ENCODE measurements at places on chromosomes 4 and X.
A peak's percentile ranks its signal among the peaks of the same experiment; 100 is the strongest.

GRCh38 chr4:99664716-99665115 is 7.1 kb upstream of the C4orf54 start:
- DNase-seq, result no peak

GRCh38 chrX:45505214-45505613 is 304.5 kb upstream of the DIPK2B start:
- DNase-seq, result no peak

DNA sequence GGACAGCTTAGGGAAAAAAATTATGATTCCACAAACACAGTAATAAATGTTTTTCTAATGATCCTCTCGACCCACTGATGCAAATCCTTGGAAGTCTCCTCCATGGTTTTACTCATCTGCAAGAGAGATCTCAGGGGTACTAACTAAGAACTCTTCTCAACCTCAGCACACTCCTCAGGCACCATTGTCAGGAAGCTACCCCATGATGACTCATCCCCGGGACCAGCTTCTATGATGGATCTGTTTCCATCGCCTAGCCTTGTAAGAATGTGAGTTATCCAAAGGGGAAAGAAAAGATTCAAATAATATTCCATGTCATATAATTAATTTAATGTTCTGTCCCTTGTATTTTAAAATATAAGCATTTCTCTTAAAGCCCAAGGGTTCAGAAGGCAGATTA is 816.1 kb upstream of the IGFBP7 start:
- DNase-seq, result no peak

DNA sequence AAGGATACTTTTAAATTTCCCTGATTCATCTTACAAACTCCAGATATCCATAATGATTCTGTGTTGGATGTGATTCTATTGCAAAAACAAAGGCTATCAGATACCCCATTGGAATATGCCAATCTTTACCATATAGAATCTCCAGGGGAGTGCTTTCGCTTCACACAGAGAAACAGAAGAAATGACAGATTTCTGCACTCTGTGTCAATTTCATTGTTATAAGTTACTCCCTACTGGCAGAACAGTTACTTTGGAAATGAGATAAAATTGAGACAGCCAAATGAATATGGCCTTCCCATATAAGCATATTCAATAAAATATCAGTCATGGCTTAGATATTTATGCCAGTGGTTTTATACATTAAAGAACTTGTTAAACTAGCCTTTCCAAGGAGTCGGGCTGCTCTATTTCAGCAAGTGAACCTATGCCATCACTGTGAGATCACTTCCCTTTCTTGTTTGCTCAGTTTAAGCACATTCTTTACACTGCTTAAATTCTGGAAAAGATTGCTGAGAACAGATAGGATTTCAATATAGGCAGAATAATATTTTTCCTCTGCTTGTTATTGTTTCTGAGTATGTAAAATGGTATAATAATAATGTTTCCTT is 127.5 kb upstream of the ANXA10 start:
- no peak for DNase-seq

DNA sequence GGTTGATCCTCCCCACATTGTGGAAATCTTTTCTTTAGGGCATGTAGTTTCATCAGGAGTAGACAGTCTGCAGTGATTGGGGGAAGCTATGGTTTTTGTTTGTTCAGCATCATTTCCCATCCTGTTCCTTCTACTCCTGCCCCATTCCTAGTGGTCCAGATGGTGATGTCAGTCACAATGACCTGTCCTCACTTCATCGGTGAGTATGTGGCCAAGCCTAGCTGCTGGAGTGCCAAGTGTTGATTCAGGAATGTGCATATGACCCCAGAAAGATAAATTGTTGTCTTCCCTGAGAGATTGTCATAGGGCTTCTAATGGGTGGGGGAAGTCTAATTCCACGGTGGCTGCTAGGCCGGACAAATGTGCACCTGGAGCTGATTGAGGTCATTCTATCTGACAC is 130.6 kb upstream of the FAT1 start:
- no peak for DNase-seq

DNA sequence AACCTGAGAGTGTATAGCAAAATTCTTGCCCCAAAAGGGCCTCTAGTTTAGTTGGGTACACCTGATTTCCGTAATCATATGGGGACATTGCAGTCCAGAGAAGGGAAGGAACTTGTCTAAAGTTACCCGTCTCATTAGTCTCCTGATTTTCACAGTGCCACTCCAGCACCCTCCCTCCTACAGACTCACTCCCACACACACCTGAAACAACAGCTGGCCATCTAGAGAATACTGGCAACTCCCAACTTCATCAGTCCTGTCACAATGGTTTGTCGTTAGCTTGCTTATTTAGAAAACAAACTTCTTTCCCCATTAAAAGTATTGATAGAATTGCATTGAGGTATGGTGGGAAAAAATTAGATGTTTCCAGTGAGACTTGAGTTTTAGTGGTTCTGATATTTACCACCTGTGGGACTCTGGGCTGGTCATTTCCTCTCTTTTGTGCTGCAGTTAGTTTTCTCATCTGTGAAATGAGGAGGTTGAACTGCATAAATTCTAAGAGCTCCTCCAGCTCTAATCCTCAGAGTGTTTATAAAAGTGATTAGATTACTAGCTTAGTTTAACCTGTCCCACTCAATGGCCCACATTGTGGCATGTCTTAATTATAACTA is 1.7 kb downstream of the IL13RA1 start:
- no peak for DNase-seq

DNA sequence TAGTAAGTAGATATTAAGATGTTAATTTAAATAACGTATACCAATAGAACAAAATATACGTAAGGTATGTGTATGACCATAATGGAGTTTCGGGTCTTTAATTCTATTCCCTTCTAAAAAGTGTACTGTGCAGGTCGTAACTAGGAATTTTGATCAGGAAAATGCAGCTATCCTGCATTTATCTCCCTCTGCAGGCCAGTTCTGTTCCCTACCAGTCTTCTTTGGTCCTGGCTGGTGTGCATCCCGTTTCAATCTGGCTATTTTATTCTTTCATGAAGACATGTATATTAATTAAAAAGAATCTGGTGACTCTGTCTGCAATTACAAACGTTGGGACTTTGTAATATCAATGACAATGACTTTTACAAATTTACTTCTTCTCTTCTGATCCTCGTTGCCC is 534.1 kb upstream of the AADAT start:
- no peak for DNase-seq

GRCh38 chrX:21394792-21395191 is 20.6 kb downstream of the CNKSR2 start:
- no peak for DNase-seq

DNA sequence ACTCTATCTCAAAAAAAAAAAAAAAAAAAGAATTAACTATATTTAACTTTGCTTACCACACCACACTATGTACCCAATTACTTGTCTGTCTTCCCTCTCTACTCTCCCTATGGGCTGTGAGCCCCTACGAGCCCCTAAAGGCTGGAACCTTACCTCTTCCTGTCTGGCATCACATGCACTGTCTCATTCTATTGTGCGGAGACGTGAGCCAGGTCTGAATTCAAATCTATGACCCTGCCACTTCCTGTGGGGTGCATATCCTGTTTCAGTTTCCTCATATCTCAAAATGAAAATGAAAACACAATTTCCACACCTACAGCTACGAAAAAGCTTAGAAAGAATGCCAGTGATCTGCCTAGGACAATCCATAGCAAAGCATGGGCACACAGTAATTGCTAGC is 42.9 kb upstream of the HS3ST1 start:
- DNase-seq, result peak; percentile 28

- no peak for DNase-seq
Measured at GRCh38 chr4:87844452-87844851, 11.7 kb downstream of the MEPE start.

DNA sequence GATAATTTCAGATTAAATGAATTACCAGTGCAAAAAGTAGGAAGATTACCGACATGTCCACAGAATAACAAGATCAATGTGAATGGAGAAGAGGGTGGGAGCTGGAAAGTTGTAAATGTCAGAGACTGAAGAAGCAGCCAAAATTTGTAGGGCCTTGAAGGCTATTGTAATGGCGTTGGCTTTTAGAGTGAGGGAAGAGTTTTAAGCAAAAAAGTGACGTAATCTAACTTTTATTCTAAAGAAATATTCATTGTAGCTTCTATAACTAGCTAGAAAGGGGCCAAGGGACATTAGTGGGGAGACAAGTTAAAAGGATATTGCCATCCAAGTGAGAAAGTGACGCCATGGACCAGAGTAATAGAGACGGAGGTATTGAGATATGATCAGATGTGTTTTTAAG is 63.3 kb upstream of the PCDH7 start:
- no peak for DNase-seq

- DNase-seq, result no peak
Measured at GRCh38 chrX:42127563-42127962, 204.2 kb upstream of the CASK start.

- DNase-seq, result no peak
Measured at GRCh38 chr4:53009824-53010223, 147.7 kb downstream of the RASL11B start.

- no peak for DNase-seq
Measured at GRCh38 chr4:14072506-14072905, 445.0 kb upstream of the BOD1L1 start.

DNA sequence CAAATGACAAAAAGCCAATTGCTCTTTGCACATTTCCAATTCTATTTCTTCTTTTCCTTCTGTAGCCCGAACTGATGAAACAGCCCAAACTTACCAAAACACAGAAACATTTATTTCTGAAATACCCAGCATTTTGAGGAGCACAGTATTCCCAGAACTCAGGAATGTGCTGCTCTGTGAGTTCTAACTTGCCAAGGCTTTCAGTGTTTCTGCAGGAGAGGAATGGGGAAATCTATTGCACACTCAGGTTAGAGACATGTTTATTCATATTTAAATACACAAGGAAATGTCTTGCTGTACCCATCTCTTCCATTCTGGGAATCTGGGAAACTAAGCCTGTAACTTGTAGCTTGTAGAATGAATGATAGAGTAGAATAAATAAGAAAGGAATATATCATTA is 10.7 kb downstream of the TMPRSS11D start:
- DNase-seq, result no peak

DNA sequence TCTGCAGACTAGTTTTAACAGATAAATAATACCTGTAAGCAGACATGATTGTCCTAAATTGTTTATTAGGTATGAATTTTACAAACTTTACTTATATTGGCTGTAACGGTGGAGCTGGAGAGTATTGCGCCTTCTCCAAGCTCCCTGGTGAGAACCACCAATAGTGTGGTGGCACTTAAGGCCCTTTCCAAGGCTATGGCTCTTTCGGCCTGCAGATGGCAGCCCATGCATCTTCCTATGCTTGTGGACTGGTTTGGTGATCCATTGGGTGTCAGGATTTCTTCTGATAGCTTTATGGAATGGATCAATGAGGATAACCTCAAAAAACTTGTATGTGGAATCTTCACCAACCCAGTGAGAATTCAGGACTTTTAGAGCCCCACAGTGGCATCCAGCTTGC is 7.8 kb downstream of the LARP1B start:
- no peak for DNase-seq

- no peak for DNase-seq
Measured at GRCh38 chrX:20347481-20347880, 80.8 kb upstream of the RPS6KA3 start.

DNA sequence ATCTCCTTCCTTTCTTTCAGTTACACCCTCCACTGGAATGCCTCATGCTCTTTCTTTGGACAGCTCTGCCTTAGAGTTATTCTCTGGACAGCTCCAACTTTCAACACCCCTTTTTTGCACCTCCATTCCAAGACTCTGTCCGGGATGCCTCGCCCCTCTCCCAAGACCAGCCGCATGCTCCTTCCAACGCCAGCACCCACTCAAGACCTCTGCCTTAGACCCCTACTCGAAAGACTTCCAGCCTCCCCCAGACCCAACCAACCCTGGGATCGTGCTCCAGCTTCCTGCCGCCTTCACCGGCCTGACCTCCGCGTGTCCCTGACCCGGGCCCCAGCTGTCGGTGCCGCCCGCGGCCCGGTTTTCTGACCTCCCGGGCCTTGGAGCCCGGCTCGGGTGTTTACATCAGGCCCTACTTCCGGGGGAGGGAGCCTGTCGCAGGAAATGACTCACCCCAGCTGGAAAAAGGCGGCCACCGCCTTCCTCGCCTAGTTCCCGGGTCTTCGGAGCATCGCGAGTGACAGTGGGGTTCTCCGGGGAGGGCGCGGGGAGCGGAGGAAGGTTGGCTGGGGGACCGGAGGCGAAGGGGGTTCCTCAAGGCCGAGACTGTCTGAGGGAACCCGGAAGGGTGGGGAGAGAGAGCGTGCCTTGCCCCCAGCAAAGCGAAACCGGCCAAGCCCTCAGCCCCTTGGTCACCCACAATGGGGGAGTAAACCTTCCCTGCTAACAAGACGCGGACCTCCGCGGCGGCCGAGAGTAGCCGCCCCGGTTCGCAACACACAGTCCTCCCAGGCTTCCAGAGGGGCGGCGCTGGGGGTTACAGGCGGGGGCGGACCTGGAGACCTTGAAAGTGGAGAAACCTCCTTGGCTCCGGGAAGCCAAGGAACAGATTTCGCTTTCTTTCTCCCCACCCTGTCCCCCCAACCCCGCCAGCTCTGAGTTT is at the start of gene WDR45:
Gene WDR45 (minus strand): TSS at position 399 of the 940 bp plus-strand sequence. CDS start 1,792 bp downstream, outside the sequence.
- peak; percentile 35 for DNase-seq

GRCh38 chrX:6053141-6053540 is 175.5 kb downstream of the NLGN4X start:
- DNase-seq, result no peak

DNA sequence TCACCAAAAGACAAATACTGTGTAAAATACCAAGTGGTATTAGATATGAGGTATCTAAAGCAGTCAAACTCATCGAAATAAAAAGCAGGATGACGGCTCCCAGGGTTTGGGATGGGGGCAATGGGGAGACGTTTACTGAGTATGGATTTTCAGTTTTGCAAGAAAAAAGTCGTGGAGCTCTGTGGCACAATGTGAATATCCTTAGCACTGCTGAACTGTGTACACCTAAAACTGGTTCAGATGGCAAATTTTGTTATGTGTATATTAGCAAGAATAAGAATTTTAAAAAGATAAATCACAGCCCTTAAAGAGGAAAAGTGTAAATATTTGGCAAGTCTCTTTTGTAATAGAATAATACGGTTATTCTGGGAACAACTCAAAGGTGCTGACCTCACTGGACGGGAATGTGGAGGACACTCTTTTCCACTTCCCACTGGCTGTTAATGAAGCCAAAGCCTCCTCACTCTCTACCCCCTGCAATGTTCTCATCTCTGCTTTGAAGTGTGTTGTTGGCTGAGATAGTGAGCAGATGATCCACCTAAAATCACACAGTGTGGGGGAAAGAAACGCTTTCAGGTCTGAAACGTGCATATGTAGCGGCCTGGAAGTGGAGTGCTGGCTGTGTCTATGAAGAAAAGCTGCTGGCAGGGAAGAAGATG is 49.2 kb downstream of the SEL1L3 start:
- no peak for DNase-seq

DNA sequence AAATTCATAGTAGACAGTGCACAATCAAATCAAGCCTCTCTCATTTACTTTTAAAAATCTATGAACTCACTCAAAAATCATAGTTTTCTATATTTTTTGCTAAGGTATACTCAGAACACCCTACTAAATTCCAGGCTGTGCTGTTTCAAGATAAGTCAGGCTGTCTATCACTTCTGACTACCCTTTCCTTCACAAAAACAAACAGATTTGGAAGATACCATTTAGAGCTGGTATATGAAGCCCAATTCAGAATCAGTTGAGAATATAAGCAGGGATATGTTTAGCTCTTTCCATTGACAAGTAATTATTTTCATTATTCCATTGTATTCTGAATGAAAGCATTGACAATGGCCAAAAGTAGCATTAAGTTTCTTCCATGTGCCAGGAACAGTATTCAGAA is 53.1 kb downstream of the CXCL1 start:
- no peak for DNase-seq

- no peak for DNase-seq
Measured at GRCh38 chr4:38174801-38175200, 214.6 kb downstream of the PTTG2 start.

Data from stimulated activated CD4-positive, alpha-beta T cell treated with anti-CD3 and anti-CD28 coated beads, Interleukin-12 subunit alpha, Interleukin-12 subunit beta, amount 100 ng/mL, for 48 hours (primary cell).